ENCODE measurements at places on chromosomes 7 and 10. TPM values are rescaled to one million over a fixed set of nuclear protein-coding genes. Genes with fewer than 3 reads are reported as not detected.
A peak's percentile ranks its signal among the peaks of the same experiment; 100 is the strongest.

DNA sequence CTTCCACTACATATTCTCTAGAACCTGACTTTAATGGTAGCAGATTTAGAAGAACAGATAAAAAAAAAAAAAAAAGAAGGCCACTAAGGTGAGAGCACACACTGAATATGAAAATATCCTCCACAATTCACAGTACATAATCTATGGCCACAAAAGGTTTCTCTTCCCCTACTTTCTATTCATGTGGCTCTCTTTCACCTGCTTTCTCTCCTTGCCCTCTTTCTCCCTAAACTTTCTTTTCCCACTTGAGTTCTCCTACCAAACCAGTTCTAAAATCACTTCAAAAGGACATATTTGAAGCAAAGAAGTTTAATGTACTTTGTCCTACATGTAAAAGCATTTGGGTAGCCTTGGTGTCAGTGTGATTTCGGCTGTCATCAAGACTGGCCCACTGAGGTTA is 18.5 kb upstream of the DLX6 start:
- no peak overlapping the region for H3K4me3 ChIP-seq
- no peak overlapping the region for H3K27ac ChIP-seq
- H3K27me3 ChIP-seq: peaks cover 56% of the 10 kb centered on the region
- no peaks in the 10 kb centered on the region for H3K36me3 ChIP-seq
- no peak for DNase-seq

- no peak overlapping the region for H3K4me3 ChIP-seq
- no peak overlapping the region for H3K27ac ChIP-seq
- H3K4me1 ChIP-seq: peaks cover 25% of the 10 kb centered on the region
- H3K36me3 ChIP-seq: no peaks in the 10 kb centered on the region
Measured at GRCh38 chr7:5685205-5685604, 96.3 kb downstream of the RNF216 start.

DNA sequence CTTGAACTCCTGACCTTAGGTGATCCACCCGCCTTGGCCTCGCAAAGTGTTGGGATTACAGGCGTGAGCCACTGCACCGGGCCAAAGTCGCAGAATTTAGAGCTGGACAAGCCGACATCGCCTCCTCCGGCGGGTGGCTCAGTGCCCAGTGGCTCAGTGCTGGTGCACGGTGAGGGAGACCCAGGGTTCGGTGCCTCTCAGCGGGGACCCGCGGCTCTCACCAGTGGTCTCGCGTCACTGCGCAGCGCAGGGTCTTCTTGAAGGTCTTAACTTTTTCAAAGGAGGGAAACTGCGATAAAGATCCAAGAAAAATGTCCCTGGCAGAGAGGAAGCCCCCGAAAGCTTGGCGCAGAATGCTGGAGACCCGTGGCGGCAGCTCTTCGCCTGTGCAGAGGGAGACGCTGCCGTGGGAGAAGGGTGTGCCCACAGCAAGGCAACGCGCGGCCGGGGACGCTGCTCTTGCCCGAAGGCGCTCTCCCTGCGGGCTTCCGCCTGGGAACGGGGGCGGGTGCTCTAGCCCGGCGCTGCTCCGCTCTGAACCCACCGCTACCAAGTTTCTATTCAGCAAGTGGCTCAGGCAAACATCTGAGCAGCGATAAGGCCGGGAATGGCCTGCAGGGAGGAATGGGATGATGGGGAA is 324.3 kb downstream of the DNAJB6 start:
- no peaks in the 10 kb centered on the region for H3K36me3 ChIP-seq
- no peak overlapping the region for H3K4me3 ChIP-seq
- DNase-seq: no peak
- H3K4me1 ChIP-seq: no peaks in the 10 kb centered on the region

GRCh38 chr10:14325325-14325955 is 5.3 kb downstream of the FRMD4A start:
- H3K4me1 ChIP-seq: no peaks in the 10 kb centered on the region
- peak; percentile 2 for DNase-seq
- H3K27ac ChIP-seq: no peak overlapping the region
- H3K36me3 ChIP-seq: no peaks in the 10 kb centered on the region
- peaks cover 22% of the 10 kb centered on the region for H3K27me3 ChIP-seq

- H3K27me3 ChIP-seq: peaks cover 5% of the 10 kb centered on the region
- no peaks in the 10 kb centered on the region for H3K36me3 ChIP-seq
- 0 out of 2 replicates have a peak overlapping the region, but pooled peaks have one; percentile 1 for H3K4me3 ChIP-seq
- H3K27ac ChIP-seq: no peak overlapping the region
Measured at GRCh38 chr10:28254290-28254985, 48.4 kb downstream of the MPP7 start.

DNA sequence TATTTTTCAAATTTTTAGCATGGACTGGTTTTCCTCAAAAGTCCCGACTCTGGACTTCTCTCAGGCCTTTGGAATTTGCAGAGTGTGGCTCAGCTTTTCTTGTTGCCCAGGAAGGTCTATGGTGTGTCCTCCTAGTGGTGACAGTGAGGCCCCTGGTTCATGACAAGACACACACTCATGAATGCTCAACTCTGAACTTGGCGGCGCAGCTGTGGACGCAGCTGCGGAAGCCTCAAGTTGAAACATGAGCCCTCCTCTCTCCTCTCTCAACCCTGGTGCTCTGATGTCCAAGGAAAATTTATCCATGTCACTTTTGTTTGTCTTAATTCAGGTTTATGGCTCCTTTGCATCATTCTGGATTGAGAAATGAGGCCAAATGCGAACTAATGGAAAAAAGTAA is 183.9 kb downstream of the HECW1 start:
- DNase-seq: no peak
- no peaks in the 10 kb centered on the region for H3K36me3 ChIP-seq
- no peak overlapping the region for H3K27ac ChIP-seq
- no peaks in the 10 kb centered on the region for H3K27me3 ChIP-seq
- H3K4me3 ChIP-seq: no peak overlapping the region

DNA sequence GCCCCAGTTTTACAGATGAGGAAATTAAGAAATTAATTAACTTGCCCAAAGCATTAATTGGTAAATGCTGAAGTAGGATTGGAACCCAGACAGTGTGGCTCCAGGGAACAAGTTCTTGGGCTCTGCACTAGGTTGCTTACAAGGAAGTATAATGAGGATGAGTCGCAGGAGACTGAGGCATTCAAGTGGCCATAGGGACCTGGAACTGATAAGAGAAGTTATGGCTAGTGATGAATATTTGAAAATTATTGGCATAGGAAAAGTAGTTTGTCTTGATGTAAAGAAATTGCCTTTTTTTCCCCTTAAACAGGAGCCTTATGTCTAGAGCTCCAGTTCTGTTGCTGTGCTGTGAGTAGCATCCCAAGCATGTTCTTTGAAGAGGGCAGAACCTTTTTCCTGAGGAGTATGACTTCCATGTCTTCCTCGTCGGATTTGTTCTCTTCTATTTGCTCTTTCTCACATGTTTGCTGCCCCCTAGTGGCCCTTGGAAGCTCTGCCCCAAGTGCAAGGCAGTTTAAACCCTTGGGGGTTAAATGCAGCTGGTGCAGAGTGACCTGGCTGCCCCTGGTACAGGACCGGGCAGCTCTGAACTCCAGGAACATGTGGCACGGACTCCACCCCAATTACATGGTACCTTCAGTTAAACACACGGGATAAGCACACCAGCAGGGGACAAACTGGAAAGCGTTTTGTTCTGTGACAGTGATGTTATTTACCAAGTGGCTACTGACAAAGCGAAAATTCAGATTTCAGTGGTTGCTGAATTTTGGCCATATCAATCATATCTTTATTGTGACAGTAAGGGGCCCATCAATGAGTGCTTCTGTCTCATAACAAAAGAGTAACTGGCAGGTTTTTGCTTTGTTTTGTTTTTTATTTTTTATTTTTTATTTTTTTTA is 148.8 kb downstream of the HECW1 start:
- H3K27me3 ChIP-seq: no peaks in the 10 kb centered on the region
- DNase-seq: peak; percentile 89
- H3K4me3 ChIP-seq: no peak overlapping the region
- H3K4me1 ChIP-seq: no peaks in the 10 kb centered on the region

DNA sequence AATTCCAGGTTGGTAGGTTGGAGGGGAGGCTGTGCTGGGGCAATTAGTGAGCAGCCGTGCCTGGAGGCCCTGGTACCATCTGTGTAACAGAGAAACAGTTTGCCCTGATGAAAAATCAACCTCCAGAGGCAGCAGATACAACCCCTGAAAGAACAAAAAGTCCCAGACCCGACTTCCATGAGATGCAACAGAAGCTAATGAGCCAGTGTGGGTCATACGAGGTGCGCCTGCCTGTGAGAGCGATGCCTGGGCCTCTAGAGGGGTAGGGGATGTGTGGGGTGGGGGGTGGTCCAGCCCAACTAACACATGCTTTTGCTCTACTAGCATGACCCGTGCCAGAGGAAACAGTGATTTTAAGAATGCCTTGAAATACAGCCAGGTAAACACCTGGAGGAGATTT is 39.3 kb downstream of the CELF2 start:
- H3K4me3 ChIP-seq: no peak overlapping the region
- no peak for DNase-seq
- no peak overlapping the region for H3K27ac ChIP-seq
- no peaks in the 10 kb centered on the region for H3K4me1 ChIP-seq
- no peaks in the 10 kb centered on the region for H3K27me3 ChIP-seq

DNA sequence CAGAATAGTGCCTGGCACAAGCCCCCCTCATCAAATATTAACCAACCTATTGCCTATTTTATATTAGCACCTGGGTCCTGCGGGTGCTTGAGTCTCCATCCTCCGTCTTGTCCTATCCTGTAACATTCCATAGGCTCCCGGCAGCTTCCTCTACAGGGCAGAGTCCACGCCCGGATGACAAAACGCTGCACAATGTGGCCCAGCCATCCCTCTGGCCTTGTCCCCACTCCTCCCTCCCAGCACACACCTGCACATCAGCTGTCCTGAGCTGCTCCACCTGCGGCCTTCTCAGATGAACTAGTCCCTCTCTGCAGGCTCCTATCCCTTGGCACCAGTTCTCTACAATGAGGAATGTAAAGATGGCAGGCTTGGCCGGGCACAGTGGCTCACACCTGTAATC is 153.5 kb upstream of the PDE1C start:
- H3K27me3 ChIP-seq: 0 out of 2 replicates have a peak, but pooled peaks cover 10% of the 10 kb centered on the region
- no peak overlapping the region for H3K4me3 ChIP-seq
- no peak for DNase-seq
- no peaks in the 10 kb centered on the region for H3K36me3 ChIP-seq

DNA sequence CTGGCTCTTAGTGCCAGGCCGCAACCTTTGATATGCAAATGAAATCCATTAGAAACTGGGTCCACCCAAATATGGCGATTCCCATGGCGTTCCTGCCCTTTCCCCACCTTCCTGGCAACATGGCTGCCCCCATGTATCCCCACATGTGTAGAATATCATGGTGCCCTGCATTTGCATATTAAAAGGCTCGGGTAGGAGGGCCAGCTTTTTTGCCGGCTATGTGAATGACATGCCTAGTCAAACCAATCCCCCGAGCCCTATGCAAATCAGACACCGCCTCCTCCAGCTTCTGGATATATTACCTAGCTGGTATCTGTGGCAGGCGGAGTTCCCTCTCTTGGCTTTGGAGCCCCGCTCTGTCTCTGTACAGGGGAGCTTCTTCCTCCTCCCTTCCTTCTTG is 18.3 kb downstream of the MMS19 start:
- H3K36me3 ChIP-seq: peaks cover 40% of the 10 kb centered on the region
- H3K27me3 ChIP-seq: no peaks in the 10 kb centered on the region
- peaks cover 29% of the 10 kb centered on the region for H3K4me1 ChIP-seq

GRCh38 chr10:23095966-23096801 is 805 bp downstream of the MSRB2 start:
- no peaks in the 10 kb centered on the region for H3K27me3 ChIP-seq
- H3K36me3 ChIP-seq: no peaks in the 10 kb centered on the region
- peak; percentile 85 for DNase-seq
- H3K27ac ChIP-seq: peak overlapping the region; percentile 83

DNA sequence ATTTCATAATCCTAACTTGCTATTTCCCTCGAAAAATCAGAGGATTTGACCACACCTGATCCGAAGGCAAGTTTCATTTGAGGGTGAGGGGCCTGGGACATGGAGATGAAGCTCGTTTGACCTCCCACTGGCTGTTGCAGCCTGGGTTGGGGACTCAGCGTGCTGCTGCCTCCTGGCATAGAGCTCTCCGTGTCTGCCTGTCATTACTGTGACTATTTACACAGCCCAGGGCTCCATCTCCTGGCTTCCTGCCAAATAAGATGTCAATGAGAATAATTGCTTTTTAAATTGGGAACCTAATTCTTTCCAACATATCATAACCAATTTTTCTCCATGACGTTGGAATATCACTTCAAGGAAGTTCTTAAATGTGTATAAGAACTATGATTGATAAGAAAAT is 139.3 kb upstream of the COBL start:
- H3K4me1 ChIP-seq: no peaks in the 10 kb centered on the region
- H3K4me3 ChIP-seq: no peak overlapping the region
- no peak for DNase-seq

DNA sequence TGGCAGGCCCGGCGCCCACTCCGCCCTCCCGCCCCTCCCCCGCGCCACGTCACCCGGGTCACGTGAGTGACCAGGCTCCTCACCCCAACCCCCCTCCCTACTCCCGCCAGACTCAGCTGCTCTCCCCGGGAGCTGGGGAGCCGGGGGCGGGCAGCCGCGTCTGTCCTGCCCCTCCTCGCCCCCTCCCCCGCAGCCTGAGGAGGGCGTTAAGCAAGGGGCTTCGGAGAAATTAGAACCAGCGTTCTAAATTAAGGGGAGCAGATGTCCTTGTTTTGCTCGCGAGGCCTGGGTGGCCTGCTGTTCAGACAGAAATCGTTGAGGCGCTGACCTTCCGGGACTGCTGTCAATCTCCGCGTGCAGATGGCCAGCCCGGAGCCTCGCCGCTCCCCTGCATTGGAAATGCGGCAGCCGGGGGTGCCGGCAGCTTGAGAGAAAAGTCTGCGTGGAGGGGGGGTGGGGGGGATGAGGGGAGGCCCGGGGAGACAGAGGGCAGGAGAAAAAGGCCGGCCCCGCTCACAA is 102.2 kb upstream of the ZNF438 start:
- H3K27ac ChIP-seq: no peak overlapping the region
- H3K36me3 ChIP-seq: no peaks in the 10 kb centered on the region
- DNase-seq: peak; percentile 53
- peaks cover 24% of the 10 kb centered on the region for H3K4me1 ChIP-seq

DNA sequence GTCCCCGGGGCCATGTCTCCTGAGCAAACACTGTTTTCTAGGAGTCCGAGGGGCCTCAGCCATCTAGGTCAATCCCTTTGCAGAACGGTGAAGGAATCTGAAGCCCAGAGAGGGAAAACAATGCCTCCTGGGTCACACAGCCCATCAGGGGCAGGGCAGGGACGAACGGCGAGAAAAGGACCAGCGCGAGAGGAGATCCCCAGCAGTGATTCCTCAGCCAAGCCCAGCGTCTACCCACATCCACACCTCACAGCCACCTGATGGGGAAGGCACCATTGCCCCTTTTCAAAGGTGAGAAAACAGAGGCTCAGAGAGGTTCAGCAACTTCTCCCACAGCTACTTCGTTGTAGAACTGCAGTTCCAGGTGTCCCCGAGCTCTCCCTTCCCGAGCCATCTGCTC is 17.9 kb upstream of the PSMG3 start:
- no peaks in the 10 kb centered on the region for H3K4me1 ChIP-seq
- no peaks in the 10 kb centered on the region for H3K36me3 ChIP-seq
- H3K27me3 ChIP-seq: peaks cover 13% of the 10 kb centered on the region
- H3K4me3 ChIP-seq: no peak overlapping the region

DNA sequence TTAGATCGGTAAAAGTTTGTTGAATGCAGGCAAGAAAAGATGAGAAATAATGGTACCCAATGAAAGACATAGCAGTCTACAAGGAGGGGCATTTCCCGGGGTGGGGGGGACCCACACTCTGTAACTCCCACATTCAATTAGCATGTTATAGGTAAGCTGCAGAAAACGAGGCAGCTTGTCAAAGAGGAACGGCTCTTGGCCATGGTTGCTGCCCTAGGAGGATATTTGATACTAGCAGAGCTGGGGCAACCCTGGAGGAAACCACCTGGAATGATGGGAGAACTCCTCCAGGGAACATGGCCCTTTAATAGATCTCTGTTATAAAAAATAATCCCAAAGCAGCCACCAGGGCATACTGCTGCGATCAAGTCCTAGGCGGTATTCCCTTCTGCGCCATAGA is 98.5 kb downstream of the EGFR start:
- H3K36me3 ChIP-seq: no peaks in the 10 kb centered on the region
- H3K27me3 ChIP-seq: no peaks in the 10 kb centered on the region
- DNase-seq: no peak
- H3K27ac ChIP-seq: no peak overlapping the region

The MSMB gene
- not detected for total RNA-seq

The CC2D2B gene
- not detected for total RNA-seq
